ENCODE measurements at places on chromosomes 2 and 18. TPM values are rescaled to one million over a fixed set of nuclear protein-coding genes. Genes with fewer than 3 reads are reported as not detected.

The DLX1 gene
- 3.8 TPM for total RNA-seq

The PMAIP1 gene
- total RNA-seq = 53.5 TPM

- DNase-seq = peak; percentile 23
These were observed 201.8 kb upstream of the GALNT5 start for GRCh38 chr2:157055660-157056199.

GRCh38 chr2:9441556-9441955 lies 18.1 kb downstream of the CPSF3 start:
- no peak for DNase-seq

Measured in NCI-H460 (cell line).